ENCODE measurements at places on chromosomes 16 and 17. TPM values are rescaled to one million over a fixed set of nuclear protein-coding genes. Genes with fewer than 3 reads are reported as not detected.
A peak's percentile ranks its signal among the peaks of the same experiment; 100 is the strongest.

MYO1C gene
- 64.4 TPM for total RNA-seq

DOC2A gene
- total RNA-seq, result 5.0 TPM

RGS11 gene
- total RNA-seq, result 2.4 TPM

SLC6A2 gene
- total RNA-seq, result not detected

KRTAP3-1 gene
- total RNA-seq, result not detected

AIPL1 gene
- not detected for total RNA-seq

ALDOC gene
- total RNA-seq, result 5.6 TPM

GRCh38 chr17:4721203-4722135 lies 9.8 kb upstream of the MED11 start:
- peak overlapping the region; percentile 31 for H3K4me3 ChIP-seq
- no peak for DNase-seq
- peak overlapping the region; percentile 91 for H3K27ac ChIP-seq
- H3K4me1 ChIP-seq, result peaks cover 13% of the 10 kb centered on the region

DNA sequence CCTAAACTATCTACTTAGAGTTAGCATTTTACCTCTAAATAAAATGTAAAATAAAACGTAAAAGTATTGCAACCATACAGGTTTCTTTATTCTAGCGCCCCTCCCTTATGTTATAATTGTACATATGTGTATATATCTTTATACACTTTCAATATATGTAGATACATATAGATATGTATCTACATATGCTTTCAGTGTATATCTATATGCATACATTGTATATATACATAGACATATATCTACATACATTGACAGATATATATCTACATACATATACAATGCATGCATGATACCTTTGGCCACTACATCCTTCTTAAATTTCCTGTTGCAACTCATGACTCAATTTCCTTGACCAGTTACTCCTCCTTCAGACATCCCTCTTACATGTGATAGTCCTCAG lies 16.7 kb downstream of the BPTF start:
- H3K4me1 ChIP-seq, result peaks cover 9% of the 10 kb centered on the region
- H3K27ac ChIP-seq, result no peak overlapping the region
- H3K4me3 ChIP-seq, result no peak overlapping the region
- H3K27me3 ChIP-seq, result no peaks in the 10 kb centered on the region
- no peak for DNase-seq

DNA sequence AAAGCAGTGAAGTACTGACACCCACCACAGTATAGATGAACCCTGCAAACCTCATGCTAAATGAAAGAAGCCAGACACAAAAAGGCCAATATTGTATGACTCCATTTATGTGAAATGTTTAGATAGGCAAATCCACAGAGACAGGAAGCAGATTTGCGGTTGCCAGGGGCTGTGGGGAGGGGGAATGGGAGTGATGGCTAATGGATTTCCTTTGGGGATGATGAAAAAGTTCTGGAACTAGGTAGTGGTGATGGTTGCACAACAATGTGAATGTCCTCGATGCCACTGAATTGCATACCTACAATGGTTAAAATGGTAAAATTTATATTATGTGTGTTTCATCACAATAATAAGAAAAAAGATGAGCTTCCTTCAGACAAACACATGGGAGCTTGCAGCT lies 28.4 kb upstream of the WFIKKN2 start:
- H3K36me3 ChIP-seq, result no peaks in the 10 kb centered on the region
- H3K27ac ChIP-seq, result no peak overlapping the region
- no peak for DNase-seq

DNA sequence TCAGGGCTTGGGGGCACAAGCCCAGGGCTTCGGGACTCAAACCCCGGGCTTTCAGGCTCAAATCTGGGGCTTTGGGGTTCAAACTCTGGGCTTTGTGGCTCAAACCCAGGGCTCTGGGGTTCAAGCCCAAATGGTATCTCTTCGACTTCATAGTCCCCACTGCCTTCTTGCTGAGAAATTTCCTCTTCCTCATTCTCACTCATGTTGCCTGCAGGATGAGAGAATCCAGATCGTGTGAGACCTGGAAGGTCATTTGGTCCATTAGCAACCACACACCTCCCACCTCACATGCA lies 576 bp downstream of the ZNF768 start:
- peaks cover 5% of the 10 kb centered on the region for H3K36me3 ChIP-seq
- H3K4me3 ChIP-seq, result peak overlapping the region; percentile 84
- peak overlapping the region; percentile 91 for H3K27ac ChIP-seq
- DNase-seq, result no peak
- no peaks in the 10 kb centered on the region for H3K27me3 ChIP-seq

DNA sequence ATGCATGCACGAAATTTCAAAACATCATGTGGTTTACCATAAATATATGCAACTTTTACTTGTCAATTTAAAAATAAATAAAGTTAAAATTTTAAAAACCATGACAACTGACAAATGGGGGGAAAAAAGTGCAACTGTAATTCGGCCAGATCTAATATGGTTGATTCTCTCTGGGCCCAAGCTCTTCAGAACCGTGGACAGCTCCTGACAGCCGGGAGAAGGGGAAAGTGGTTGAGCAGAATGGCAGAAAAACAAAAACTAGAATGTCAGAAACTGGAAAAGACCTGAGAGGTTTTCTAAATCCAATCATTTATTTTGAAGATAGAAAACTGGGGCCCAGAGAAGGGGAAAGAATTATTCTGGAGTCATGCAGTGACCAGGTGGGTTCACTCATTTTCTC lies 126.6 kb downstream of the TMEM132E start:
- H3K27me3 ChIP-seq, result peaks cover 24% of the 10 kb centered on the region
- H3K36me3 ChIP-seq, result no peaks in the 10 kb centered on the region
- H3K4me3 ChIP-seq, result no peak overlapping the region
- no peak overlapping the region for H3K27ac ChIP-seq
- peak; percentile 46 for DNase-seq

DNA sequence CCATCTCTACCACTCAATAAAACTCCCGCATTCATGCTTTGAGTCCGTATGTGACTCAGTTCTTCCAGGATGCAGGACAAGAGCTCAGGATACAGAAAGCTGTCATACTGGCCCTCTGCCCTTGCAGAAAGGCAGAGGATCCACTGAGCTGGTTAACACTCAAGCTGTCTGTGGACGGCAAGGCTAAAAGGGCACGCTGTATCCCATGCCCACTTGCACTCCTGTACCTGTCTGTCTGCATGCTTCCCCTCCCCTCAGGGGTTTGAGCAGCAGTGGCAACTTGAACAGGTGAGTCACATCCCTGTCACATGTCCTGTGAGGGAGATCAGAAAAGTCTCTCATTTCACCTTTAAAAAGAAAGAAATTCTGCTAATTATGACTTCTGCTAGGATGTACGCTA lies 293.8 kb downstream of the HS3ST3B1 start:
- no peak overlapping the region for H3K27ac ChIP-seq
- H3K4me1 ChIP-seq, result no peaks in the 10 kb centered on the region

DNA sequence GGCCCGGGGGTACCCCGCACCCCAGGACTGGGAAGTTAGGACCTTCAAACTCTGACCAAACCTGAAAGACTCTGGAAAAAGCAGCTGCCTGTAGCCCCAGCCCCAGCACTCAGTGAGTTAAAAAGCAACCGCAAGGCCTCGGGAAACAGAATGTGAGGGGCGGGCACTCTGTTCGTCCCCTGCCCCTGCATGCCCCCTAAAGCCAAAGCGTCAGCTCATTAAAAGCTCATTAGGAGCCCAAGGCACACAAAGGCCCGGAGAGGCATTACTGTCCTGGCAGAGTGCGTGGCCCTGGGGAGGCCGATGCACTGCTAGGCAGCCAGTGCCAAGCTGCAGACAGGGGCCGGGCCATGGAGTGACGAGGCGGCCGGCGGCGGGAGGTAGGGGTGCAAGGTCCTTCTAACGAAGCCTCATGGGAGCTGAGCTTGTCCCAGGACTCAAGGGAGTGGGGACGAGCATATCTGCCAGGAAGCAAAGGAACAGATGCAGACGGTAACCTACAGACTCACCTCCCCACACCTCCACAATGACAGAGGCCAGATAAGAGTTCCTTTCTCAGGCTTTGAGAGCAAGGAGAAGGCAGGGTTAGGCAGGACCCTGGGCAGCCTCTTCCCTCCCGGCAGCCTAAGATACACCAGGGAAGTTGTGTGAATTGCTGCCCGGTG lies 116.8 kb downstream of the ENGASE start:
- no peak overlapping the region for H3K27ac ChIP-seq
- H3K27me3 ChIP-seq, result peaks cover 77% of the 10 kb centered on the region
- no peaks in the 10 kb centered on the region for H3K36me3 ChIP-seq

GRCh38 chr17:40610359-40610758 lies 37.3 kb downstream of the SMARCE1 start:
- peaks cover 7% of the 10 kb centered on the region for H3K4me1 ChIP-seq
- no peak overlapping the region for H3K27ac ChIP-seq
- no peaks in the 10 kb centered on the region for H3K36me3 ChIP-seq
- peaks cover 15% of the 10 kb centered on the region for H3K27me3 ChIP-seq
- H3K4me3 ChIP-seq, result no peak overlapping the region

DNA sequence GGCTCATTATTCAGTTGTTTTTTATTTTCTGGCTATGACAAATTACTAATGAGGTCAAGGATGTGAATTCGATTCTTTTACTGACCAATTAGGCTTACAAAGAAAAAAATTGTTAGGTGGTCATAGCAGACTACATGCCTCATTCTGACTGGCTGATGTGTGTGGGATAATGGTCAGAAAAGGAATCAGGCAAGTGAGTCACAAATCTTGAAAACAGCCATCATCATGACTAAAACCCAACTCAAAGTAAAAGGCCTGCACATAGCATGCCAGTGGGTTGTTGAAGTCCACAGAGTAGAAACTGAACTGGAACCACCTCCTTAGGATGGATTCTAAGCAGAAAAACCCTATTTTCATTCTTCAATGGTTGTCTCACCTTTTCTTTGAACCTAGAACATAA lies 8.6 kb downstream of the RPGRIP1L start:
- H3K27me3 ChIP-seq, result no peaks in the 10 kb centered on the region
- no peaks in the 10 kb centered on the region for H3K4me1 ChIP-seq
- H3K27ac ChIP-seq, result no peak overlapping the region

DNA sequence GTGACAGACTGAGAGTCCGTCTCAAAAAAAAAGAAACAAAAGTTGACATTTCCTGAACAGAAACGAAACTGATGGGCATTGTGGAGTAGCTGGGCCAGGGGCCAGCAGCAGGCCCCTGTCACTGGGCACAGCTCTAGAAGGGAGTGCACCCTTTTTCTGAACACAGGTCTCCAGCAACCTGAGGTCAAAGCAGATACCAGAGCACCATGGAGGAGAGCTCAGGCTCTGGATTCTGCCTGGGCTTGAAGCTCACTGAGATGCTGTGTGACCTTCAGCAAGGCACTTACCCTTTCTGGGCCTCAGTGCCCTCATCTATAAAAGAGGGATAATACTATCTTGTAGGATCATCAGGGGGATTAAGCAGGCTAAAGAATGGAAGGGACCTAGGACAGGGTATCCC lies 5.0 kb downstream of the SBK1 start:
- peaks cover 9% of the 10 kb centered on the region for H3K36me3 ChIP-seq
- no peak overlapping the region for H3K27ac ChIP-seq
- H3K27me3 ChIP-seq, result no peaks in the 10 kb centered on the region
- H3K4me1 ChIP-seq, result peaks cover 29% of the 10 kb centered on the region
- DNase-seq, result no peak

- H3K36me3 ChIP-seq, result peaks cover 26% of the 10 kb centered on the region
- H3K27ac ChIP-seq, result no peak overlapping the region
- H3K4me3 ChIP-seq, result no peak overlapping the region
- no peak for DNase-seq
- H3K4me1 ChIP-seq, result peaks cover 12% of the 10 kb centered on the region
These were observed 34.0 kb downstream of the CCDC57 start for GRCh38 chr17:82178499-82179261.

GRCh38 chr16:23072084-23072599 lies 77.1 kb downstream of the USP31 start:
- DNase-seq, result no peak
- H3K27ac ChIP-seq, result no peak overlapping the region
- H3K4me3 ChIP-seq, result no peak overlapping the region
- H3K4me1 ChIP-seq, result no peaks in the 10 kb centered on the region
- H3K36me3 ChIP-seq, result peaks cover 13% of the 10 kb centered on the region
- no peaks in the 10 kb centered on the region for H3K27me3 ChIP-seq

- H3K36me3 ChIP-seq, result no peaks in the 10 kb centered on the region
- peak overlapping the region; percentile 64 for H3K4me3 ChIP-seq
- DNase-seq, result peak; percentile 97
- peak overlapping the region; percentile 20 for H3K27ac ChIP-seq
- peaks cover 6% of the 10 kb centered on the region for H3K27me3 ChIP-seq
- H3K4me1 ChIP-seq, result peaks cover 51% of the 10 kb centered on the region
These were observed 11.2 kb downstream of the ENPP7 start for GRCh38 chr17:79741751-79742588.
